ENCODE measurements at places on chromosomes 11 and 22. TPM values are rescaled to one million over a fixed set of nuclear protein-coding genes. Genes with fewer than 3 reads are reported as not detected.

DNA sequence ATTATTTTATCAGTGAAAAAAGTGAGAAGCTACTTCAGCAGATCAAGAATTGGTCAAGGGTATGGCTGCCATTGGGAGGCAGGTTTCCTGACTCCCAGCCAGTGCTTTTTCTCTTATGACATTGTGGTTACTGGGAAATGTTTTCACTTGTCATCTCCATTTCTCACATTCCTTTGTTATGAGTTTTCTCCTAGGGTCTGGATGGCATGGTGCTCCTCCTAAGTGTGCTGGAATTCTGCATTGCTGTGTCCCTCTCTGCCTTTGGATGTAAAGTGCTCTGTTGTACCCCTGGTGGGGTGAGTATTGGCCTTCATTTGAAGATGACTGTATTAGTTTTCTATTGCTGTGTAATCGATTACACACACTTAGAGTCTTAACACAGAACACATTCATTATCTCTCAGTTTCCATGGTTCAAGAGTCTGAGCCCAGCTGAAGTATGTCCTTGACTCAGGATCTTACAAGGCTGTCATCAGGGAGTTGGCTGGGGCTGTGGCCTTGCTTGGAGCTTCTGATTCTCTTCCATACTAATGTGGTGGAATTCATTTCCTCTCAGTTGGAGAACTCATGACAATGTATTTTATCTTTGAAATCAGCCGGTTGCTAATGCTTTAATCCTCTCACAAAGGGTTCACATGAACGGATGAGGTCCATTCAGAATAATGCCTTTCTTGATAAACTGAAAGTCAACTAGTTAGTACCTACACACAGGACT is 21.0 kb upstream of the MS4A6E start:
- DNase-seq = no peak

DNA sequence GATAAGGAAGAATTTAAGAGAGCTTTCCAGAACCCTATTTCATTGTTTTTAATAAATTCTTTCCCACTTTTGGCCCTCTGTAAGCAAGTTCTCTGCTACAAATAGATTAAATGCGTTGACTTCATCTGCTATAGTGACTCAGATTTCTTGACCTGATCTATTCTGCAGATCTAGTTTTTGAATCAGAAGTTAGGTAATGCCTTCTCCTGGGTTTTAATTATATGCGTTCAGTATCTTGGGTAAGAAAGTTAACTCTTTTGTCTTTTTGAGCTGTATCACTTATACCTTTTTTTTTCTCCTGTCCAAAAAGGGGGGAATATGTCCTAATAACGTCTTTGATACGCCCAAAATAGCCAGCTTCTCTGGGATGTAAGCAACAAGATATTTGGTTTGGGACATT is 2.4 kb upstream of the HEPHL1 start:
- no peak for DNase-seq

- DNase-seq = no peak
These were observed 21.5 kb downstream of the ZNF280B start for GRCh38 chr22:22487059-22487458.

DNA sequence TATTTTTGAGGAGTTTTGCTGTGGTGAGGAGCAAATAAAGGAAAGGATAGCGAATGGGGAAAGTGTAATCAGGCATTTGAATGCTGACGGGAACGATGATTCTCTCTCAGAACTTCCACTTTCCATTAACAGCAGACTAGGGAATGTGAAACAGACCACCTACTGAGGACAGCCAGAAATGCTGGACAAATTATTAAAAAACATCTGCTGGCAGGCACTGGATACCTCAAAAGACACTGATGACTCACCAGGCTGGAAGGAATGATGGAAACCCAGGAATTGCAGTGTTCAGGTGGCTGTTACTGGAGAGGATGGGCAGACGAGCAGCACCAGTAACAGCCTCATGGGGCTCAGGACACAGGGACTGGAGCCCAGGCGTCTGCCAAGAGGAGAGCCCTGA is 33.4 kb downstream of the PLA2G6 start:
- no peak for DNase-seq

DNA sequence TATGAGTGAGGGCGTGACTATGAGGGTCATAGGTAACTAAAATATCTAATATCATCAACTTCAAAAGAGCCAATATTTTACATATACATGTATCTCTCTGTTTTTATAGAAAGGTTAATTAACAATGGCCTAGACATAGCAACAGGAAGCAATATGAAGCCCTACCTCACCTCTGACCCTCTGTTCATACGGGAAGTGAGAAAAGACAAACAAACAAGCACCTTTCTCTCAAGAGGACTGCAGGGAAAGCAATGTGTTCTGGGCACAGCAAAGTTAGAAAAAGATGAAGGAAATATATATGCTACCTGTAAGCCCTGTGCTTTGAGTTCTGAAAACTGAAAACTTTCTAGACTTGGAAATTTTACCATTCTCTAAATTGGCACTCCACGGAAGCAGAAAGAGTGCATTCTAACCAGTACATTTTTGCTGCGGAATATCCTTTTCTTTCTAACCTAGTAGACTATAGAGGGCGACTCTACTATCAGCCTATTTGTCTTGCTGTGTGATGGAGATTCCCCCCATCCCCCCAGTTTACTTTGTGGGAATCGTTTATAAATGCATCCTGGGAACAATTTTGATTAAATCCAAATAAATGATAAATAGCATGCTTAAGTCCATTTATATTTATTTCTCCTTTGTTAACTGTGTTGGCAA is 830.4 kb upstream of the FAT3 start:
- no peak for DNase-seq

- DNase-seq = no peak
These were observed 9.0 kb downstream of the ATG16L2 start for GRCh38 chr11:72823105-72823804.

DNA sequence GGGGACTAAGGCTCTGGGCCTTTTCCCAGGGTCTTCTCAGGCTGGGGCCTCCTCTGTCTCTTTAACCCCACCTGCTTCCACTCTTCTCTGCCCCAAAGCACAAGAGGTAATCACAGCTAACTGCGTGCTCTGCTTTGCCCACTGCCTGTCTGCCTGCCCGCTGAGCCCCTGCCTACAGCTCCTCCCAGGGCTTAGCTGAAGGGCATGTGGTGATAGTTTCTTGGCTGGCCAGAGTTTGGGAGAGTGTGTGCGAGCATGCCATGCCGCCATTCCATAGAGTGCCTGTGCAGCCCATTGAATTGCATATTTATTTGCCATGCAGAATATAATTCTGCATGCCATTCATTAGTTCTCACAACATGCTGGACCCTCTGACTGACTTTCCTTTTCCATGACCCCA is 32.5 kb downstream of the PHLDB1 start:
- no peak for DNase-seq

GRCh38 chr11:111283945-111284481 is 14.3 kb upstream of the POU2AF3 start:
- no peak for DNase-seq

GRCh38 chr11:11035331-11035730 is 177.5 kb upstream of the ZBED5 start:
- no peak for DNase-seq

- DNase-seq = no peak
These were observed 470 bp downstream of the C11orf98 start for GRCh38 chr11:62664405-62665074.

DNA sequence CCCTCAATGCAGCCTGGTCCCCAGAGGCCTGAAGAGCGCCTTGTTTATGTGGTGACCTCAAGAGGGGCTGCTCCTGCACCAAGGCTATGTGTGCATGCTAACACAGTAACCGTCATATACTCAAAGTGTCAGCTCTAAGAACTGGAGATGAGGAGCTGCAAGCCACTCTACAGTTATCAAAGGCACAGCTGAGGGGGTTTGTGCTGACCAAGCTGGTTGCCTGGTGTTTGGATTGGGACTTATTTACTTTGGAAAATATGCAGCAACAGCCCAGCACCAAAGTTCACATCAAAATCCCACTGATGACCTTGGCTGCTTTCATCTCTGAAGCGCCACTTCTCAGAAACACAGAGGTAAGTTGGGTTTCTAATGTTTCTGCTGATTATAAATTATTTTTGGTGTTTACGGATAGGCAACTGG is at the start of gene SERPIND1:
SERPIND1 (plus strand) TSS at position 321 of the 420 bp plus-strand sequence. CDS start 5,200 bp downstream, outside the sequence.
- no peak for DNase-seq

- no peak for DNase-seq
These were observed 737 bp upstream of the STIP1 start for GRCh38 chr11:64185175-64185692.

GRCh38 chr11:69640260-69640994 is 529 bp upstream of the CCND1 start:
- no peak for DNase-seq

GRCh38 chr22:30743257-30744020 is 48.8 kb downstream of the OSBP2 start:
- DNase-seq = no peak

DNA sequence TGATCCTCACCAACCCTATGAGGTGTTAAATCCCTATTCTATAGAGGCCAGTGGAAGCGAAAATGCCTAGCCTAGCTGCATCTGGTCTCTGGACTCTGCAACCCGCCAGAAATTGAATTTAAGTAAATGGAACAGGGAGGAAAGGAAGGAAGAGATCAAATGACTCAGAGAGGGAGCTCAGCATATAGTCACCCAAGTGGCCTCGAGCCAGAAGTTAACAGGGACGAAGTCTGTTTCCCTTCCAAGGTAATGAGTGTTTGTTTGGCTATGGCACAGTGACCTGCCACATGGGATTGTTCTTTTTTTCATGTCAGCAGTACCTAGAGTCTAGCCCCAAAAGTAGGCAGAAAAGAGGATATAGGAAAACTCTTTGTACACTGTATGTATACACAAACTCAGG is 66.3 kb downstream of the PAK1 start:
- no peak for DNase-seq

DNA sequence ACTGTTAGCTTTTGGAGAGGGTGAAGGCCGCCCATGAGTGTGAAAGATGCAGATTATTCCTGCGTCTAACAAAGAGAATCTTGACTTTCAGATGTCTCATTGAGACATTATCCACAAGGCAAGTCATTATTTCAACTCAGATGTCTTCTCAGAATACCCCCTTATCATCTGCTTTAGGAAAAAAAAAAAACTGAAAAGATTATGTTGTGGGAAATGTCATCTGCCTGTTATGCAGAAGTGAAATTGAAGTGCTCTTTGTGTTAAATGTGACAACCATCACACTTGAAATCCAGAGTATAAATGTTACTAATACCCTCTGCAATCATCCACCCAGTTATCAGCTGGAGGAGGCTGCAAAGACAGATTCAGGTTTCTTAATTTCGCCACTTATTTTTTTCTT is 239.6 kb downstream of the LARGE1 start:
- DNase-seq = no peak

The CALCA gene
- total RNA-seq = not detected

The APOBEC3B gene
- total RNA-seq = 26.3 TPM

The BCO2 gene
- 0.56 TPM for total RNA-seq

The C11orf65 gene
- 0.21 TPM for total RNA-seq

The ZNF215 gene
- 1.9 TPM for total RNA-seq

The CABP7 gene
- 0.05 TPM for total RNA-seq

The OR5A1 gene
- total RNA-seq = not detected

The BIRC3 gene
- total RNA-seq = 88.0 TPM

The PARVG gene
- 95.7 TPM for total RNA-seq

The SMTNL1 gene
- not detected for total RNA-seq

The MOV10L1 gene
- not detected for total RNA-seq

The ESAM gene
- 26.1 TPM for total RNA-seq

The CCDC188 gene
- total RNA-seq = not detected

The TMEM86A gene
- not detected for total RNA-seq
